ENCODE measurements at places on chromosomes 6 and 20. TPM values are rescaled to one million over a fixed set of nuclear protein-coding genes. Genes with fewer than 3 reads are reported as not detected.

The SMPDL3A gene
- total RNA-seq: 13.4 TPM

The IP6K3 gene
- not detected for total RNA-seq

The ANGPT4 gene
- total RNA-seq: not detected

The ZC2HC1B gene
- total RNA-seq: not detected

The SNAP91 gene
- total RNA-seq: not detected

The MMP24OS gene
- total RNA-seq: 26.8 TPM

DNA sequence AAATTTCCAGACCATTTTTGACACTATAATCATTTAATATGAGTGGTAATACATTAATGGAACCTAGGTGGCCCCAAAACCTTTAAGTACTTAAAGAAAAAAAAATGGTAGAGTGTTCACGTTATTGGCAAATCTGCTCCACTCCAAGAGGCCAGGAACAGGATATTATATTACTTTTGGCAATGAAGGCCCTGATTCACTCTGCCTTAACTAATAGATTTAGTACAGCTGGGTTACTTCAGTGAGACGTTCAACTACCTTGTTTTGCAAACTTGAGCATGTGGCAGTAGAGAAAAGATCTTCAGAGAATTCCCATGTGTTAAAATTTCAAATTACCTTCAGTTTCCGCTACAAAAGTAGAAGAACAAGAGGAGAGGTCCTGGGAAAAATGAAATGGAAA is 12.8 kb downstream of the ADNP start:
- DNase-seq: peak; percentile 75

DNA sequence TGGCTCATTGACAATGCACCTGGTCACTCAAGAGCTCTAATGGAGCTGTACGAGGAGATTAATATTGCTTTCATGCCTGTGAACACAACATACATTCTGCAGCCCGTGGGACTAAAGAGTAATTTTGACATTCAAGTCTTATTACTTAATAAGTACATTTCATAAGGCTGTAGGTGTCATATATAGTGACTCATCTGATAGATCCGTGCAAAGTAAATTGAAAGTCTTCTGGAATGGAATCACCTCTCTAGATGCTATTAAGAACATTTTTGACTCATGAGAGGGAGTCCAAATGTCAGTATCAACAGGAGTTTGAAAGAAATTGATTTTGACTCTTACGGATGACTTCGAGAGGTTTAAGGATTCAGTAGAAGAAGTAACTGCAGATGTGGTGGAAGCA is 267.9 kb downstream of the CLVS2 start:
- no peak for DNase-seq

DNA sequence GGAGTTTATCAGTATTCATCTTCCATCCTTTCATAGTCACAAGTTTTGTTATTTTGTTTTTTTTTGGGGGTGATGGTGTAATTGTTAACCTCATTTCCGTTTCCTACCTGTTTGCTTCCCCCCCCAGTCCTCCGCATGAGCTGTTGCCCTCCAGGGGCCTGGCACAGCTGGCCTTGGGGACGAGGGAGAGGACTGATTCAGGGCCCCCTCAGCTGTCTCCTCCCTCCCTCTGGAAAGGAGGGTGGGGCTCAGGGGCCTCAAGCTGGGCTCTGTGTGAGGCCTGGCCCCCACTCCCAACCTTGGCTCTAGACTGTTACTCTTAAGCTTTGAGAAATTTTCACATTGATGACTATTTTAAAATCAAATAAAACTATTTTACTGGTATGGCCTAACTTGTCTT is 4.0 kb downstream of the LRRC73 start:
- no peak for DNase-seq

DNA sequence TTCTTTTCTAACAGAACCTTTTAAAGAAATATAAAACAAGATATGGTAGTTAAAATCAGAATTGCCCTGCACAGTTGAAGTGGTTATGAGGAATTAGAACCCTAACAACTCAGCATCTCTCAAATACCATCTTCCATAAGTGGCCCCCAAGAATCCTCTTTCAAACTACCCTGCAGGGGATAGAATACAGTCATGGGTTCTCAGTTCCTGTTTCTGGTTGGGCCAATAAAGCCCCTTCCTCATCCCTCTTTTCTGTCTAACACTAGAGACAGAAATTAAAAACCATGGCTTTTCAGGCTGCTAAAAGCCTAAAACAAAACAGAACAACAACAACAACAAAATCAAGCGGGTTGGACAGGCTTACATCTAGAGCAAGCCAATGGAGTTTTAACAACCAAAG is 6.7 kb upstream of the LCA5 start:
- no peak for DNase-seq

DNA sequence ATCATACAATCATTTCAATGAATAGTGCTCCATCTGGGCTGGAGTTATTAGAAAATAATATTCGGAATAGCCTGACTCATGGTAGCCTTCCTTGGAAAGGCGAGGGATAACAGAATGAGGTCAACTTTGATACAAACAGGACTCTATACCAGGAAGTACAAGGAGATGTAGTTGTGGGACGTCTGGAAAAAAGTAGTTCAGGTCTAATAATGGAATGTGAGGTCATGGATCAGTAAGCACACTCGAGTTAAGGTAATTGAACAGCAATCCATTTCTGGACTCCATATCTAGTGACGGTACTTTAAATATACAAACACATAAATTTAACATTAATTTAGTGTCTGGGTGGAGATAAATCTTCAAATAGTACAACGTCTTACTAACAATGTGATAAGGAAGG is 1204.0 kb upstream of the ADGRB3 start:
- no peak for DNase-seq

DNA sequence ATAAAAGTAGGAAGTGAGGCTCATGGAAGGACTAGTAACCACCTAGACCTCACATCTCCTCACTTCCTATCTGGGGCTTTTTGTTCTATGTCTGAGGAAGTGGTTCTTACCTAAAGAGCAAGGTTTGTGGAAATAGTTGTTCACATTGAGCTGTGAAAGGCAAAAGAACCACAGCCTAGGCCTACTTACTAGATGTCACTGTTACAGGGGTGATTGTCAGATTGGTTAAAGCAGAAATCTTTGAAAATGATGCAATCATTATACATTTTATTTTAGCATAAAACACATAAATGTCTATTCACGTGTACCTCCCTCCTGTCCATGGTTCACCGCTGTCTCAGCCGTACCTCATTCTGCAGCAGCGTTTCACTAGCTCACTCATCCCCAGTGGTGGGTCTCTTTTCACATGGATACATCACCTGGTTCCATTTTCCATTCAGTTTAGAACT is 268.8 kb downstream of the TMEM242 start:
- DNase-seq: no peak

GRCh38 chr6:38436726-38437465 is 202.8 kb downstream of the BTBD9 start:
- DNase-seq: peak; percentile 56
